Sigmoid colon (tissue), 7 donors: ENCODE measurements at places on chromosomes 13 and 19.

DNA sequence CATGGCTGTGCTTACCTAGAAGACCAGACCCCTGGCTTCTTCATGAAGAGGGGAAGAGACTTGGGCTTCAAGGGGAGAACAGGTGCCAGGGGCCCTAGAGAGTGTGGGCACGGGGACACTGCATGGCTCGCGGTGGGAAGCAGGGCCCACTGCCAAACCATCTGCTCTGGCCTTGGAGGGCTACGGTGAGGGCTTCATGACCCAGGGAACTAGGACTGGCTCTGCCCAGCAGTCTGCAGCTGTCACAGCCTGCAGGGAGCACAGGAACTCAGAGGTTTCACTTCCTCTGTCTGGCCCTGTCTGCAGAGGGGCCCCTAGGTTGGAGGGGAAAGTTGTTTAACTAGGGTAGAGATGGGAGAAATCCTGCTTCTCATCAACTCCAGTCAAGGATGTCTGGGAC, 4.3 kb downstream of the ERCC1 start:
- DNase-seq, result no peak

GRCh38 chr19:36528921-36529518, 949 bp upstream of the ZNF260 start:
- DNase-seq, result no peak

DNA sequence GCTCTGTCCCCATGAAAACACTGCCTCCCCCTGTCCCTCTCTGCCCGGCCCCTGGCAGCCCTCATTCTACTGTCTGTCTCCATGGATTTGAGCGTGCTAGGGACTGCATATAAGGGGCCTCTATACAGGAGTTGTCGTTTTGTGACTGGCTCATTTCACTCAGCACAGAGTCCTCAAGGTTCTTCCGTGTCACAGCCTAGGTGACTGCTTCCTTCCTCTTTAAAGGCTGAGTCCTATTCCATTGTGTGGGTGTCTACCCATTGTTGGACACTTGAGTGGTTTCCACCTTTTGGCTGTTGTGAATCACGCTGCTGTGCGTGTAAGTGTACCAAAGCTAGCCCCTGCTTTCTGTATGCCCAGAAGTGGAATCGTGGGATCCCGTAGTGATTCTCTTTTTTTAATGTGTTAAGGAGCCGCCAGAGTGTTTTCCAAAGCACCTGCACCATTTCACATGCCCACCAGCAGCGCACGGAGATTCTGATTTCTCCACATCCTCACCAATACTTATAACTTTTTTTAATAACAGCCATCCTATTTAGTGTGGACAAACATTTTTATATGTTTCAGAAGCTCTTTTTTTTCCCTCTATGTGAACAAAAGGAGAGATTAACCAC, 116.7 kb downstream of the COL4A2 start:
- DNase-seq, result no peak

- DNase-seq, result no peak
Observed at GRCh38 chr13:49124693-49125304, 95.3 kb upstream of the MLNR start.
